ENCODE measurements at places on chromosomes 2 and 18. TPM values are rescaled to one million over a fixed set of nuclear protein-coding genes. Genes with fewer than 3 reads are reported as not detected.
A peak's percentile ranks its signal among the peaks of the same experiment; 100 is the strongest.

Gene ACKR3
- polyA plus RNA-seq = 24.1 TPM

Gene GDF7
- polyA plus RNA-seq = 0.76 TPM

Gene ABCG8
- 0.08 TPM for polyA plus RNA-seq

Gene COX7A2L
- 169 TPM for polyA plus RNA-seq

Gene COLEC11
- 1.3 TPM for polyA plus RNA-seq

Gene LANCL1
- 48.1 TPM for polyA plus RNA-seq

Gene ETAA1
- 9.2 TPM for polyA plus RNA-seq

DNA sequence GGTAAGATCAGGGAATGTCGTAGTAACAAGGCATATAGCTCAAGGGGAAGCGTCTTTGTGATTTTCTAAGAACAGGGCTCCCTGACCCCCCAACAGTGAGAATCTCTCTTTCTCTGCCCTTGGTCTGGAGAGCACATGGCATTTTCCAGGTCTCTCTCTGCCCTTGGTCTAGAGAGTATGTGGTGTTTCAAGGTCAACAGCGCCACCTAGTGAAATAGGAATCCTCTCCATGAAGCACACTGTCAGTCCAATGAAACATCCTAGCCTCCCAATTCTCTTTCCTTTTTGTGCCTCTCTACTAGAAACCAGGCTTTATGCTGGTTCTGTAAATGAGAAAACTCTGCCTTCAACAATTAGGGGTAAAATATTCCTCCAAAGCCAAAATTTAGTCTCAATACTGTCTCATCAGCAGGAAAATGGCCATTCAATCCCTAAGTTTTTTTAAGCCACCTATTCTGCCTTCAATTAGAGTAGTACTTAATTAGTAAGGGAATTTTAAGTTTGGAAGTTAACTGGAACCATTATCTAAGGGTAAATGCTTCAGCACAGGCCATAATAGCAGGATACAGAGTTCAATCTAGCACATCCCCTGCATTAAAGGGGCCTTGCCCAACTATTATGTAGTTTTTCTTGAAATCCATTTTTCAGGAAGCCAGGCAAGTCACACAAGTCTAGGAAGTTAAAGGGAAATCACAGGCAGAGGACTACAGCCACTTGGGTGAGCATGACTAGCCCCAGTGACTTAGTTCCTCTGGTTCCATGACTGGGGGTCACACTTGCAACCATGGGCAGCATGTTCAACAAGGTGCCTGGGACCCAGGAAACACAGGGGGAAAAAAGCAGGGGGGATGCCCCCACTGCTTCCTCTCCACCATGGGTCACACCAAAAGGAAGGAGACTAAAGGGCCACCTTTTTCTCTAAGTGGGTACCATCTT, 12.4 kb downstream of the DYM start:
- DNase-seq = no peak

DNA sequence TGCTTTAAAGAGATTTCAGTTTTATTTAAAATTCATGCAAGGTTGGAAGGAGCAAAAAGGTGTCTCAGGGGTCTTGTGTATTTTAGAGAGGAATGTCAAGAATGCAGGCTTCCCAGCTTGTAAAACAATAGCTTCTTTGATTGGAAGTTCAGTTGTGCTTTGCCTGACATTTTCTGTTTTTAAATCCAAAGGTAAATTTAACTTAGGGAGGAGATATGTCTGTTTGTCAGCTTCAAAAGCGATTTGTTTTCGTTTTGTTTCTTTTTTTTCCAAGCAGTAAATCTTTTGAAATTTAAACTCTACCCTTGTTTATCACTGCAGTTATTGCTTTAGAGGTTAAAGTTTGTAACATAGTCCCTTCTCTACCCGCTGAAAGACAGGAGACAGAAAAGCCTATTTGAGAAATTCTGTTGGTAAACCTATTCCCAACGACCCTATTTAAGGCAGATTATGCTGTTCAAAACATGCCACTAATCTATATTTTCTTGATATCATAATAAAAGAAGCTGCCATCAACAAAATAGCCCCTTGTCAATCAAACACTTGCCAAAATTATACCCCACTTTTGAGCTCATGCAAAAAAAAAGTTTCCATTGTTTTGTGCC, 639.6 kb downstream of the IRS1 start:
- DNase-seq = no peak

GRCh38 chr18:50665519-50665918, 105.6 kb downstream of the MAPK4 start:
- no peak for DNase-seq

DNA sequence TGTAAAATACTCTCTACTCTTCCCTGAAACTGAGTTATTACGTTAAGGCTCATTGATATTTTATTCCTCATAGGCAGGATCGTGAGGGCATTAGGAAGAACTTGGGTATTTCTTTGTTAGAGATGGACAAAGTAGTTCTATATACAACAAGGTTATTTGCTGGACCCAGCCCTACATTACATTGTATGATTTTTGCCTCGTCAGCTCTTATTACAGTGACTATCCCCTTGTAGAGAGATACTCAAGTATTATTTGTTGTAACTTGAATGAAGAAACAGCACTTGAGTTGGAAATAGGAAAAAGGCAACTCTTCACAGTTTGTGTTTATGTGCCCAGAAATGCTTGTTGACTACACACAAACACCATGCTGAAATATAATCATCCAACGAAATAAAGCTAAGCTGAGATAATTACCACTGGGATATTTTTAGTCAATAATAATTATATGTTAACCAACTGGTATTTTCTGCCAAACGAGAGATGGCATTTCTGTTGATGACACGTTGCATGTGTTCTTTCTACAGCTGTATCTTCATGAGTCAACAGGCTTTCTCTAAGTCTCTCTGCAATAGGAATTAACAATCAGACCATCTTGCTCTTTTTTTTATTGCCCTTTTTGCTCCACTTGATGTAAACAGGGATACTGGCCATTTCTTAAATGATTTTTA, 947.6 kb downstream of the DPP10 start:
- DNase-seq = no peak

DNA sequence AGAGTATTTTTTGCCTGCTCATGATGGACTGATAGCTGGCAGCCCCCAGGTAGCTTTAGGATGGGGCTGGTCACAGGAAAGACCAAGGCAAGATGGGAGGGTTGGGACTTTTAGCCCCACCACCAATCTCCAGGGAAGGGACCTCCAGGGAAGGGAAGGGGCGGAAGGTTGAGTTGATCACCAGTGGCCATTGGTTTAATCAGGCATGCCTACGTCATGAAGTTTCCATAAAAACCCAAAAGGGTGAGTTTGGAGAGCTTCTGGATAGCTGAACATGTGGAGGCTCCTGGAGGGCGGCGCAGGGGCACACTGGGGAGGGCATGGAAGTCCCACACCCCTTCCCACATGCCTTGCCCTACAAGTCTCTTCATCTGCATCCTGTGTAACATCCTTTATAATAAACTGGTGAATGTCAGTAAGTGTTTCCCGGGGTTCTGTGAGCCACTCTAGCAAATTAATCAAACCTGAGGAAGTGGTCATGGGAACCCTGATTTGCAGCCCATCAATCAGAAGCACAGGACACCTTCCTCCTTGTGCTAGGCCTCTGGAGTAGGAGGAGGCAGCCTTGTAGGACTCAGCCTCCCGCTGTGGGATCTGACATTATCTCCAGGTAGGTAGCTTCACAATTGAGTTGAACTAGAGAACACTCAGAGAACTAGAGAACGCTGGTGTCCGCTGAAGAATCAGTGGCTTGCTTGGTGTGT, 30.3 kb downstream of the RAB31 start:
- no peak for DNase-seq

DNA sequence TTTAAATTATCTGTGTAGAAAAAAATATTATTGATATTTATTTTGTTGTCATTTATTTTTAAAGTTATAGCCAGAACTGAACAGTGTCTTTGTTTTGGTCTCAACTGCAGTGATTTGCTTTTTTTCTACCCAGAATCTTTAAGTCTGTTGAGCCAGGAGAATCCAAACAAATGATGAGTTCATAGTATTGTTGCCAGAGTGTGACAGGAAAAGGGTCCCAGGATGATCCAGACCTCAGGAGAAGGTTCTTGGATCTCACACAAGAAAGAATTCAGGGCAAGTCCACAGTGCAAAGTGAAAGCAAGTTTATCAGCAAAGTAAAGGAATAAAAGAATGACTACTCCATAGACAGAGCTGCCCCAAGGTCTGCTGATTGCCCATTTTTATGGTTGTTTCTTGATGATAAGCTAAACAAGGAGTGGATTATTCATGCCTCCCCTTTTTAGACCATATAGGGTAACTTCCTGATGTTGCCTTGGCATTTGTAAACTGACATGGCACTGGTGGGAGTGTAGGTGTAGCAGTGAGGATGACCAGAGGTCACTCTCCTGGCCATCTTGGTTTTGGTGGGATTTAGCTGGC, 127.1 kb downstream of the AGPS start:
- DNase-seq = peak; percentile 57

DNA sequence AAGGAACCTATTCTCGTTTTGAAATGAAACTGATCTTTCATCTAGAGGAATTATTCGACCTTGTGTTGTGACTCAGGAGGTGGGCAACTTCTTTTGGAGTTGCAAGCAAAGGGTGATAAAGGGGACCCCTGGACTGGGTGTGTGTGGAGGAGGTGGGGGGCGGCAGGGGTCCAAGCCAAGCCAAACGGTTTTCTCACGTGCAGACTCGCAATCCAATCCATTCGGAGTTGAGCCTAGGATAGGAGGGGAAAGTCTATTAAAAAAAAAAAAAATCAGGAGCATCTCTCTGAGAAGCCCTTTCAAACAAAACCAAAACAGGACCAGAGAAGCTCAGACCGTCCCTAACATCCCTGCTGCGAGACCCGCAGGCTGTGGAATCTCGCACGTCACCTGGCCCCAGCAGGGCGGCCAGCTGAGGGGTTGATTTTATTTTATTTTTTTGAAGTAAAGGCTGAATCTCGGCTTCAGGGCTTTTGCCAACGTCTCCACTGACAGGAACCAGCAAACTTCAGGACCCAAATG, 3.7 kb upstream of the ZEB2 start:
- peak; percentile 66 for DNase-seq

GRCh38 chr18:51656249-51656648, 458.8 kb upstream of the MEX3C start:
- DNase-seq = no peak

GRCh38 chr18:5073026-5073944, 123.8 kb downstream of the AKAIN1 start:
- peak; percentile 32 for DNase-seq

- DNase-seq = no peak
Observed at GRCh38 chr18:3466872-3467271, 16.9 kb downstream of the TGIF1 start.

GRCh38 chr18:14933049-14933851, 185.3 kb downstream of the ANKRD30B start:
- DNase-seq = no peak
